ENCODE measurements at places on chromosomes 3 and 15.
A peak's percentile ranks its signal among the peaks of the same experiment; 100 is the strongest.

DNA sequence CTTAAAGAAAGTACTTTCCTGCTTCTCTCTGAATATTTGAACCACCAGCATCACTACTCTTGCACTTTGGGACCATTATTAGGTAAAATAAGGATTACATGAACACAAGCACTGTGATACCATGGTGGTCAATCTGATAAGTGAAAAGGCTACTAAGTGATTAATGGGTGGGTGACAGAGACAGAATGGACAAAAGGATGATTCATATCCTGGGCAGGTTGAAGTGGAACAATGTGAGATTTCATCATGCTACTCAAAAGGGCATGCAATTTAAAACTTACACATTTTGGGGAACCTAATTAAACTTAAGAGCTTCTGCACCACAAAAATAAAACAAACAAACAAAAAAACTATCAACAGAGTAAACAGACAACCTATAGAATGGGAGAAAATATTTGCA lies 172.0 kb upstream of the CD96 start:
- DNase-seq, result no peak

GRCh38 chr3:44237161-44237560 lies 4.5 kb upstream of the TOPAZ1 start:
- DNase-seq, result no peak

- DNase-seq, result no peak
Measured at GRCh38 chr3:48716508-48716981, 476 bp downstream of the IP6K2 start.

DNA sequence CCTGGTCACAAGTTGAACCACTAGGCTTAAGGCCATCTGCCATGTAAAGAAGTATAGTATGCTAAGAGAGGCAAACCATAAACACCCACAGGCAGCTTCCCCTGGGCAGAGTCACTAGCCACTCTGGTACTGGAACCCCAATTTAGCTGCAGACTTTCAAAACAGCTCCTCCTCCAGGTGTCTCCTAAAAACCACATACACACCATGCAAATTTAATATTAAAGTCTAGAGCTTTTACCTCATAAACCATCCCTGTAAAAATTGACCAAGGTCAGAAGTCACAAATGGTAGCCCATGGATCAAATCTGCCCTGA lies 99.1 kb upstream of the STT3B start:
- DNase-seq, result no peak

- DNase-seq, result no peak
Measured at GRCh38 chr3:58009749-58010535, 1.7 kb downstream of the FLNB start.

GRCh38 chr3:104368760-104369159 lies 997.9 kb upstream of the ALCAM start:
- no peak for DNase-seq

DNA sequence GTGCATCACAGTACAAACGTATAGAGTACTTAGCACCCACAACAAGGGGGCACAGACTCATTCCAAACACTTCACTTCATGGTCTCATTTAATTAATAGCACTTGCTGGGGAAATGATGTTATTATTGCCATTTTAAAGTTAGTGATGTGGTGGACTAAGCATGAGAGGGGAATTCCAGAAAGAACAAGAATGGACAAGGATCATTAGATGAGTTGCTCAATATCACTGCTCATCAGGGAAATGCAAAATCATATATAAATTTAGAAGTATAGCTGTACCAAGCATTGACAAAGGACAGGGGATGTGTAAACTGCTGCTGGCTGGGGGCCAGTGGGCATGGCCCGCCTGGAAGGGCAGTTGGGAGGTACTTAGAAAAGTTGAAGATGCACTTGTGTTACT lies 14.6 kb downstream of the PRR20G start:
- no peak for DNase-seq

DNA sequence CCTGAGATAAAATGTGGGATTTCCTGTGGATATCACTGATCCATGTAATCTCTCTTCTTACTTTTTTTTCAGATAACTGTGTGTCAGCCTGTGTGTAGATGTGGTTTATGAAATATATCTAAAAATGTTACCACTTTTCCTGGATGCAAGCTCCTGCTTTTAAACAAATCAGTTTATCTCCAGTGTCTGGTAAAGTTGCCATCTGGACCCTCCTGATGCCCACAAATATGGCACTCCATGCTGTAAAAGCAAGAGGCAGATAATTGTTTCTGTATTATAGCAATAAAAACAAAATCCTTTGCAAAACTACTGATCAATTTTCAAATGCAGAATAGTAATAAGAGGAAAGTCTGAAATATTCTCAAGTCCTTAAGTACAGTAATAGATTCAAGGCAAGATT lies 7.6 kb upstream of the DCLK3 start:
- no peak for DNase-seq

DNA sequence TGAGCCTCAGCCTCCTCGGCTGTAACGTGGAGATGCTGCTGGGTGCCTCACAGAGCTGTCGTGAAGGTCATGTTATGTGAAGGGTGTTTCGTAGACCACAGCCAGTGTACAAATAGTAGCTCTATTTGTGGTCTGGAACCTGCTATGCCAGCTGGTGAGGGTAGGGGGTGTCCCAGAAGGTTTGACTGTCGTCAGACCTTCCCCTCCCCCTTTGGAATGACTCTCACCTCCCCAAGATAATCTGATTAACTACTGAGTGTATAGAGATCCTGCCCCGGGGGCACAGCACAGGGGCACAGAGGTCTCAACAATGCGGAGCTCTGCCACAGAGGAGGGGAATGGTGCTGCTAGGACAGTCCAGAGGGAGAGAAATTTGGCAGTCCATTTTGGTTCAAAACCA lies 20.5 kb downstream of the FGD5 start:
- DNase-seq, result no peak

DNA sequence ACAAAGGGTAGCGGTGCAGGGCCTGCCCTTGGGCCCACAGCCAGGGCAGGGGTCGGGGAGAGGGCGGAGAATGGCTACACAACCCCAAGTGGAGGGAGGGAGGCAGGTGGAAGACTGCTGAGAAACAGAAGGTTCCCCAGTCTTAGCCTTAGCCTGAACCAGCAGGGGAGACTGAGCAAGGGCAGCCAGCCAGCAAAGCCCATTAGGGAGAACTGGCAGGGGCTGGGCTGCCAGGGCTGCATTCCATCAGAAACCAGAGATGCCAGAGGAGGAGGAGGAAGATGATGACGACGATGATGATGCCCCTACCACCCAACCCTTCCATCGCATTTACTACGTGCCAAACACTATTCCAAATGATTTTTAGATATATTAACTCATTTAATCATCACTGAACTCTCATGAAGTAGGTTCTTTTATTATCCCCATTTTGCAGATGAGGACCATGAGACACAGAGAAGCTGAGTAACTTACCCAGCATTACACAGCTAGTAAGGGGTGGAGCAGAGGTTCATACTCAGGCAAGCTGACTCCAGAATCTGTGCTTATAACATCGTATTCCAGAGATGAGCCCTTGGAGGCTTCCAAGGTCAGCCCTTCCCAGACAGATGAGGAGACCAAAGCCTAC lies 8.7 kb downstream of the SEMA7A start:
- no peak for DNase-seq

GRCh38 chr3:158443632-158444031 lies 127.4 kb upstream of the MLF1 start:
- DNase-seq, result peak; percentile 18

DNA sequence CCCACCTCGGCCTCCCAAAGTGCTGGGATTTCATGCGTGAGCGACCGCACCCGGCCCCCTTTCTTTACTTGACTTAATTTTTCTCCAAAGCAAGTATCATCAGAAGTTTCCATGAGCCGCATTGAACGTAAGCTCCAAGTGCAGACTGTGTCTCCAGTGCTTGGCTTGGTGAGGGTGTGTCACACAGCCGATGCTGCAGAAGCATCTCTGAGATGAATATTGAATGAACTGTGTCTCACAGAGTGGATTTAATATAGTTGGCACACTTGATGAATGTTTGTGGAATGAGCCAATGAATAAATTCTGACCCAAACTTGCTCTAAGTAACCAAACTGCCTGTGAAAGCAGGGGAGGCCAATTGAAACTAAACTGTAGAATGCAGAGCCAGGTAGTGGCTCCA lies 159.4 kb upstream of the KBTBD8 start:
- DNase-seq, result no peak

DNA sequence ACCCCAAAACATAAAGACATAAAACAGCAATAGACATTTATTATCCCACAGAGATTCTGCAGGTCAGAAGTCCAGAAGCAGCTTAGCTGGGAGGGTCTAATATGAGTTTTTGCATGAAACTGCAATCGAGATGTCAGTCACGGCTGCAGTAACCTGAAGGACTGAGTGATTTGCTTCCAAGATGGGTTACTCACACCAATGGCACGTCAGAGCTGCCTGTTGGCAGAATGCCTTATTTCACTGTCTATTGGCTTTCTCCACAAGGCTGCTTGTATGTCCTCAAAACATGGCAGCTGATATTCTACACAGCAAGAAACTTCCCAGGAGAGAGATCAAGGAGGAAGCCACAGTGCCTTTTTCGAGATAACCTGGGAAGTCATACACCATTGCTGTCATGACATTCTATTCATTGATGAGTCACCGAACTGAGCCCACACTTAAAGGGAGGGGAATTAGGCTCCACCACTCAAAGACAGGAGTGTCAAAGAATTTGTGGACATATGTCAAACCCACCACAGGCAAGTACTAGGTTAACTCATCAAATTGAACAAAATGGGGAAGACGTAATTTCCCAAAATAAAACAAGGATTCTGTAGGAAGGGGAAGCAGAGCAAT lies 122.2 kb downstream of the SYNPR start:
- no peak for DNase-seq

- DNase-seq, result no peak
Measured at GRCh38 chr3:38109580-38110313, 27.2 kb downstream of the ACAA1 start.

GRCh38 chr15:44918136-44918535 lies 38.4 kb upstream of the TERB2 start:
- no peak for DNase-seq

- no peak for DNase-seq
Measured at GRCh38 chr3:129723558-129724324, 117.3 kb upstream of the PLXND1 start.

GRCh38 chr3:173630849-173631248 lies 233.3 kb downstream of the NLGN1 start:
- DNase-seq, result no peak

DNA sequence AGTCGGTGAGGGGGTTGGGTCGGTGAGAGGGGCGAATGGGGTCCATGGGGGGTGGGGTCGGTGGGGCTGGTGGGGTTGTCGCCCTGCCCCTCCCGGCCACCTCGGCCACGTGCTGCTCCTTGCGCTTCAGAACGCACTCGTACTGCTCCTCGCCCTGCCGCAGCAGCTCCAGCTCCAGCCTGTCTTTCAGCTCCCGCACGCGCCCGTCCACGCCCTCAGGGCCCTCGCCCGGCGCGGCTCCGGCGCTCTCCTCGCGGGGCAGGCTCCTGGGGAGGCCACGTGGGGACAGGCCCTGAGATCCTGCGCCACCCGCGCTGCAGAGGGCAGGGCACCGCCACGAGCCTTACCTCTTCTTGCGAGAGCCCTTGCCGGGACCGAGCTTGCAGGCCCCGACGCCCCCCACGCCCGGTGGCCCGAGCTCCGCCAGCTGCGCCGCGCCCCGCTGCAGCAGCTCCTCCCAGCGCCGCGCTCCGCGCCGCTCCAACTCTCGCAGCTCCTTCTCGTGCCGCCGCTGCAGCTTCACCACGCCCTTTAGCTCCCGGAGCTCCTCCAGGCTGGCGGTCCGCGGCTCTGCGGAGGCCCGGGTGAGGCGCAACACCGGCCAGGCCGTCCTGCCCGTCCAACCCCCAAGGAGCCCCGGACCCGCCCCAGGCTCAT lies 8.2 kb upstream of the ANKRD63 start:
- no peak for DNase-seq

DNA sequence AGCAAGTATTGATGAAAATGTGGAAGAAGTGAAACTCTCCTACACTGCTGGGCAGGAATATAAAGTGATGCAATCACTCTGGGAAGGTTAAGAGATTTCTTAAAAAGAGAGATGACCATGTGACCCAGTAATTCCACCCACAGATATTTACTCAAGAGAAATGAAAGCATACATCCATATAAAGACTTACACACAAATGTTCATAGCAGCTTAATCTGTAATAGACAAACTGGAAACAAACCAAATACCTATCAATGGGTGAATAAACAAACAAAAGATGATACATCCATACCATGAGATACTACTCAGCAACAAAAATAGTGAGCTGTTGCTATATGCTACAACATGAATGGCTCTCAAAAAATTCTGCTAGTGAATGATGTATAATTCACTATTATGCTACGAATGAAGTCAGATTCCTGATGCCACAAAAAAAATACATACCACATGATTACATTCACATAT lies 463.3 kb downstream of the MAGI1 start:
- no peak for DNase-seq

DNA sequence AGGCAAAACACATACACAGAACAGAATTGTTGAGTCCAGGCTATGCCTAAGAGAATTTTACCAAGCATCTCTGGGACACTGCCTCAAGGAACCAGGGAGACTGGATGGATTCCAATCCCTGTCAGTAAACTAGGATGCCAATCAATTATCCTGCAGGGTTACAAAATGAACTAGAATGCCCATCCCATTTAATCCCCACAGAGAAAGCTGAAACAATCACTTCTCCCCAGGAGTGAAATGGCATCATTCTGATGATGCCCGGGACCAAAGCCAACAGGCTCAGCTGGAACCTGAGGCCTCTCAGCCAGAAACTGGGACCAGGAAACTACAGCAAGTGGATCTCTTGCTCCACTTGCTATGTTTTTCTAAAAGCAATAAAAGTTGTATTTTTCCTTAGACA lies 130.0 kb upstream of the TJP1 start:
- no peak for DNase-seq

DNA sequence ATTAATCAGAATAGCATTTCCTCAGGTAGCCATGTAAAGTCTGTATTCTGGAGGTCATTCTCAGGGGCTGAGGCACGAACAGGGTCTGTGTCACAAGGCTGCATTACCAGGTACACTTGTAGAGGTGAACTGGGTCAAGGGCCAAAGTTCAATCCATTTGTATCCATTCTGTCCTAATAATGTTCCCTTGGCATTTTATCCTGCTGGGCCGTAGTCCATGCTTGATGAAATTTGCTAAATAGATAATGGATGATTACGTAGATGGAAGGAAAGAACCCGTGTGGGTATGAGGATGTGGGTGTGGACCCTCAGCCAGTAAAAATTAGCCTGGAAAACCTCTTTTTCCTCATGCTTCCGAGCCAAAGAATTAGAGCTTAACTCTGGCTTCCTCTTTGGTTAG lies 785.9 kb downstream of the GRM7 start:
- no peak for DNase-seq

All from GM12864 (cell line).